ENCODE measurements at places on chromosomes 5 and 9.

- DNase-seq: no peak
These were observed 236.3 kb downstream of the MCTP1 start for GRCh38 chr5:95048628-95049027.

GRCh38 chr9:116791326-116791725 is 104.2 kb downstream of the TRIM32 start:
- no peak for DNase-seq

GRCh38 chr5:45596320-45596719 is 99.9 kb downstream of the HCN1 start:
- no peak for DNase-seq

DNA sequence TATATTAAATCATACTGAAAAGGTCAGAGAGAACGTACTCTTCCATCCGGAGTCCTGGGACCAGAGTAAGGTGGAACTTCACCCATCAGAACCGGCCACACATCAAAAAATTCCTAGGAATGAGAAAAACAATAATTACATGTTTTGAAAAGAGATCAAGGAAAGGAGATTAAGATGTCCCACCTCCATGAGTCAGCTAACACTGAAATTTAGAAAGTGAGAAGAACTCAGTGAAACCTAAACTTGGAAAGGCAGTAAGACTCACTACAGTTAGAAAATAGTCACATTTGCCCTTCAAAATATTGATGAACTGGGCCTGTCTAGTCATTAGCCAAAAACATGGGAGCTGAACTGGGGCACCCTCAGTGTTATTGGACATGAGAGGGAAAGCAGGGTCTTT is 23.0 kb downstream of the PDE6A start:
- DNase-seq: no peak

GRCh38 chr5:61603211-61603908 is 271.3 kb downstream of the ZSWIM6 start:
- DNase-seq: no peak

GRCh38 chr9:25224309-25224708 is 453.9 kb downstream of the TUSC1 start:
- DNase-seq: no peak

GRCh38 chr9:78261403-78262001 is 25.6 kb downstream of the CEP78 start:
- DNase-seq: no peak

DNA sequence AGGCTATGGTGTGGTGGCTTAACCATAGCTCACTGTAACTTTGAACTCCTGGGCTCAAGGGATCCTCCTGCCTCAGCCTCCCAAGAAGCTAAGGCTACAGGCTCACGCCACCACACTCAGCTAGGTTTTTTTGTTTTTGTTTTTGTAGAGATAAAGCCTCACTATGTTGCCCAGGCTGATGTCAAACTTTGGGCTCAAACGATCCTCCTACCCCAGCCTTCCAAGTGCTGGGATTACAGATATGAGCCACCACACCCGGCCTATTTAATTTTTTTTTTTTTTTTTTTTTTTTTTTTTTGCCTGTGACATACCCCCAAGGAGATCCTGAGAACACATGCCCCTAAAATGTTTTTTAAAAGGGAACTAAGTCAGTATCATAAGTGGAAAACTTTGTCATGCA is 10.4 kb downstream of the FUBP3 start:
- no peak for DNase-seq

DNA sequence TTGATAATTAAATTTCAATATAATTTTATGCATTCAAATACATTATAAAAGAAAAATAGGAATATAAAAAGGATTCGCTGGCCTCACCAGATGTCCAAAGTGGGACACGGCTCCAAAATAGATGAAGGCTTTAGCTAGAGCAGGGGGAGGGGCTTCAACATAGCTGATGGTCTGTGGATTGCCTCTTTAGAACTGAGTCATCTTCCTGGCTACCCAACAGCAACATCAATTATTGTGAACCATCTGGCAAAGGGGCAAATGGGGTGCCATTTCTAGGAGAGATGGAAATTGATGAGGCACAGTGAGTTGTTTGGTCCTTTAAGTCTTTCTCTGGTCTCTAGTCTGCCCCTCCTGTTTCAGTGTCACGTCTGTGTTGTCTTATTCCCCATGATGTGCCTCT is 44.2 kb upstream of the CD180 start:
- no peak for DNase-seq

DNA sequence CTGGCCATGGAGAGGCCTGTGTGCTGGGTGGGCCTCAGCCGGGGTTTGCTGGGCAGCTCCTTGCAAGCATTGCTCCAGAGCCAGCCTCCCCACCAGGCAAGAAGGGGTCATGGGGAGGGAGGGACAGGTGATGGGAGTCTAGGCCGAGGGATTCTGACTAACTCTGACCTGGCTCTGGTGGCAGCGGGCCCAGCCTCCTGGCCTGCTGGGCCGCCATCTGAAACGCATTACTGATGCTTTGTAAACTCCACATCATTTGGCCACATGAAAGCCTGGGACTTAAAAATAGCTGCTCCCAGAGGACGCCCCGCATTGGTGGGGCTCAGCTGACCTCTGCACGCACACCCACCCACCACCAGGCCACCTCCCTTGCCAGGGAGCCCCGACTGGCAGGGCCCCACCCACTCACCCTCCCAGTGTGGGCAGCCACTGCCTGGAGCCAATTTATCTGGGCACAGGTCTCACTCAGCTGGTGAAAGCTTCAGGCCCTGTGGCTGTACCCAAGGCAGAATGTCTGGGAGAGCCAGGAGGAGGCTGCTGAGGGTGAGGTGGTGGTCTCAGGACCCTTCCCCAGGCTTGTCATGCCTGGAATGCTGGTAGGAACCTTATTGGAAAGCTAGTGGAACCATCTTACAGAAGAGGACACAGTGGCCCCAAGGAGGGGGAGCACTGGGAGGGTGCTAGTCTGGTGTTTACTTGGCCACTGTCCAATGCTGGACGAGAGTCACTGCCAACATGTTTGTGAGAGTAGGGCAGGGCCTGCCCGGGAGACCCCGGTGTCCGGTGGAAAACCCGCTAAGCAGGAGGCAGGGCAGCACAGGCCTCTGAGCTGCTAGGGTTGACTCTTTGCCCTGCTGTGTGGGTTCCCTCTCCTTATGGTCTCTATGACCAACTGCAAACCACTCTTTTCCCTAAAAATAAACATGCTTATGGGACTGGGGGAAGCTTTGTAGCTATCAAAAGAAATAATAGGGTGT is 10.8 kb downstream of the TCF7 start:
- DNase-seq: no peak

DNA sequence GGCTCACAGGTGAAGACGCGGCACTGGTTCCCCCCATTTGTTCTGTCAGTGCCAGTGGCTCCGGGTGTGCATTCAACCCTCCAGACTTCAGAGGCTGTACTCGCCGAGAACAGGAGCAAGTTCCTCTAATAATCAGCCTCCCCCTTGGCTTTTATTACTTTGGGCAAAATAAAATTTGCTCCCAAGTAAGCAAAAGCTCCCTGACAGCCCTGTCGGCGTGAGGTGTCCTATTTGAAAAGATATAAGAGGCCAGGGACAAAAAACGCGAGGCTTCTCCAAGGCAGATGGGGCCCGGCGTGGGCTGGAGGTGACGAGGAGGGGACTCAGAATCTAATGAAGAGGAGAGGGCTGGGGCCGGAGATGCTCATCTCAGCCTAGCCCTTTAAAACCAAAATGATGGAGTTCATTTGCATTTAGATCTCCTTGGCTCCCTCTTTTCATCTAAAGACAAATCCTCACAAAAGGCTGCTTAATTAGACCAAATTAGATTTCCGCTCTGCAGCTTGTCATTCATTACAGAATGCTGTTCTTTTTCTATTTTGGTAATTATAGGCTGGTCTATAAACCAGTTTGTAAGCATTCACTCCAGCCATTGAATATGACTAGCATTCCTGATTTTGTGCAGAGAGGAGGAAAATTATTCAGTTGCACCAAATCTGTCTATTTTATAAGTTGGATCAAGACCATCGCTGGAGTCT is 68.5 kb downstream of the CFAP77 start:
- no peak for DNase-seq

- no peak for DNase-seq
These were observed 87.9 kb downstream of the MRPS27 start for GRCh38 chr5:72231991-72232703.

GRCh38 chr9:71830929-71831328 is 62.6 kb upstream of the CEMIP2 start:
- DNase-seq: no peak

DNA sequence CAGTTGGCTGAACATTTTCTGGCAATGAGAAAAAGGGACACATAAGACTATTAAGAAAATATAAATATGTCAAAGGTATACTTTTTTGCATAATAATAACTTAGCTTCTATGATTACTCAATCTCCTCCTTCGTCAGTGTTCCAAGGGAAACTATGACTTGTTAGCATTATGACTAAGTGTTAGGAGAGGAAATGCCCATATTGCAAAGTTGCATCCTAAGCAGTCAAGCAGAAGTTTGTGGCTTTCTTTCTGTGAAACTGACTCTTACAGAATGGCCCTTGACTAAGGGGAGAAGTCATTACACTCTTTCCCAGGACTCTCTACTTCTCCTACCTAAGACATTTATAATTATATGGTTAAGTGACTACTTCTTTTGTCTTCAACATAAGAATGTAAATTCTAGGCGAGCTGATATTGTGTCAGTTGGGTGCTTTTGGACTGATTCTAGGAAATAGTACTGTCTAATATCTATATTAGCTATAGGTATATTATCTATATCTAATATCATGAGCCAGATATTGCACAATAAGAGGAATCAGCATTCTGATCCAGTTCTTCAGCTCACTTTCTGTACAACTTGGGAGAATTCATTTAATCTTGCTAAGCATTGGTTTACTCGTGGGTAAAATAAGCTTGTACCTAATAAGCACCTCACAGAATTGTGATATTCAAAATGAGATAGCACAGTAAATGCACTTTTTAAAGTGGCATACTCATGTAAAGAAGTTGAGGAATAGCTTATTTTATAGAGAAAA is 16.4 kb upstream of the SPINK6 start:
- no peak for DNase-seq
